ENCODE measurements at places on chromosomes 6 and 20. TPM values are rescaled to one million over a fixed set of nuclear protein-coding genes. Genes with fewer than 3 reads are reported as not detected.

Gene PRDM13
- 0.14 TPM for total RNA-seq

Gene RFX6
- not detected for total RNA-seq

Gene BTN1A1
- not detected for total RNA-seq

Gene TP53TG5
- total RNA-seq = not detected

Gene RTF2
- 75.3 TPM for total RNA-seq

Gene RIN2
- total RNA-seq = 22.1 TPM

Gene MEP1A
- not detected for total RNA-seq

Gene HBS1L
- total RNA-seq = 82.6 TPM

Gene EFCAB8
- not detected for total RNA-seq

Gene AURKA
- 60.3 TPM for total RNA-seq

Gene SMIM13
- total RNA-seq = 13.3 TPM

Gene OXT
- not detected for total RNA-seq

Gene TMEM239
- not detected for total RNA-seq

Gene C20orf144
- total RNA-seq = 0.44 TPM

Gene AGPAT1
- total RNA-seq = 92.9 TPM

Gene ABHD16B
- not detected for total RNA-seq
